ENCODE measurements at places on chromosomes 6 and 20.
A peak's percentile ranks its signal among the peaks of the same experiment; 100 is the strongest.

DNA sequence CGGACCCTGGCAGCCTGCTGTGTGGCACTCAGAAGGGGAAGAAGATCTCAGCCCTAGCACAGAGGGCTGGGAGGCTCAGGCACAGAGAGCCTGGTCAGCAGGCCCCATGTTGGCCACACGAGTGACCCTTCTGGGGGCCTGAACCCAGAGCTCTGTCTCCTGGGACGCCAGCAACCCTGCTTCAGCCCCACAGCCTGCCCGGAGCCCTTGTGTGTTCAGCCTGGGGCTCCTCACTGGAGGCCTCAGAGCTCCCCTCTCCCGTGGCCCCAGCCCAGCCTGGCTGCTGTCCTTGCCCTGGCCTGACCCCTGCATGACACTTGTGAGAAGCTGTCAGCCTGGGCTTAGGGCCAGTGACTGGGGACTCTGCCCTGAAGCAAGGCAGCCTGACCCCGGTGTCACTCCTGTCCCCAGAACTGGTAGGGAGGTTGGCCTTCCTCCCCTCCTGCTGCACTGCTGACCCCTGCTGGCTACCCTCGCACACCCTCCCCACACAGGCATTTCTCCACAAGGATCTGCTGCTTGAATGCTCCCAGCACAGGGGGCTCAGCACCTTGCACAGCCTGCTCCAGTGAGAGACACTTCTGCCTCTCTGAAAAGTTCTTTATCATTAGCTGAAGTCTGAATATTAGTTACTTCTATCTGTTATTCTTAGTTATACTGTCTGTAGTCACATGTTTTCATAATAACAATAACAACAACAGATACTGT lies 15.4 kb upstream of the IP6K3 start:
- peak; percentile 77 for DNase-seq

DNA sequence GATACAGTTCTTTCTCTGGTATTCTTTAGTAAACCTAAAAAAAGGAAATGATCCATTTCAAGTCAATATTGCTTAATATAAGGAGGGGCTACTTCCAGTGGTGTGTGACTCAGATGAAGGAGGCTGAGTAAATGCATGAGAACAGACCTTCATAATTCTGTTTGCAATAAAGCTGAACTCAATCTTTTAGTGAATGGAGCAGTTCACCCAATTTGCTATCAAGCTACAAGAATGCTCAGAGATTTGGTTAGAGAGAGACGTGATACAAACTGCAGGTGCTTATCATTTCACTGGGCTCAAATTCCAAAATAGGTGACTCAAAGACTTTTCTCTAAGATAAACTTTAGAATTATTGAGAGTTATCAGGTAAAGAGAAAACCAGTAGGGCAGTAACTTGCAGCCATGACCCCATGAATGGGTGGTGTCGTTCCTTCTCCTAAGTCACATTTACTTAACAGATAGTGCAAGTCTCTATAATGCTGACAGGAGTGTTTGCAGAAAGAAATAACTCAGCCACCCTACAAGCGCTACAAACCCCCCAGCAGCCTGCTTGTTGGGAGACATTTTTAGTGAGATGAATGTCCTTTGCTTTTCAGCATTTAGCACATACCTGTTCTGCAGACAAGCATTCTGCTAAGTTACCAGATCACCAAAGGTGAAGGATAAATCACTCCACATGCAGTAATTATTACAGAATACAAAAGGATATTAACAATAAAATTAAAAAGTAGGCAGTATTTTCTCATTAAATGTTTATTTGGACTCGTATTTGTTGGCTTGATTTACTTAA lies 16.4 kb upstream of the BLOC1S5 start:
- peak; percentile 37 for DNase-seq

DNA sequence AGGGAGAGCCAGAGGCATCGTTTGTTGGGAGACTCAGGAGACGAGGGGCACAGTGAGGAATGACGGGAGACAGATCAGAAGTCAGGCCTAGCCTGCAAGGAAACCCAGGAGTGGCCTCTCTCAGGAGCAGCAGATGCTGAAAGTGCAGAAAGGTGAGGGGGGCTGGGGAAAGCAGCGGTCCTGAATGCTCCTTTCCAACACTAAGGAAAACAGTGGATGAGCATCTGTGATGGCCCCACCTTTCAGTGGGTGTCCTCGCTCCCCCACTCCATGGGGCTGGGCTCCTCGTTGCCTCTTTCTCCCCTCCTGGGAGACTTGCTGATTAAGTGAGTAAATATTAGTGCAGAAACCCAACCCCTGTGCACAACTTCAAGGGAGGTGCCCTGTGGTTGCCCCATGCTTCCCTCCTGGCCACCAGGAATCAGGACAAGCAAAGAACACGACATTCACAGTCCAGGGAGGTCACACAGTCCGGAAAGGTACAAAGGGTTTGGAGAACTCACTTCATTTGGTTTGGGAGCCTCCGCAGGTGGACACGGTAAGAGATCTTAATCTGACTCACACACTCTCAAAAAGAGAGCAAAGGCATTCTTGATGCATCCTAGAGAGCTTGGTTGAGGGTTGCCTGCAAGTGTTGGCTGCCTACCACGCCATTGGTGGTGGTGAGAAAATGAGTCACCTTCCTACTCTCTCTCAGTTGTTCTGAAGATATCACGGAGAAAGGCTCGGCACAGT lies 9.7 kb upstream of the BPIFB1 start:
- DNase-seq = no peak

DNA sequence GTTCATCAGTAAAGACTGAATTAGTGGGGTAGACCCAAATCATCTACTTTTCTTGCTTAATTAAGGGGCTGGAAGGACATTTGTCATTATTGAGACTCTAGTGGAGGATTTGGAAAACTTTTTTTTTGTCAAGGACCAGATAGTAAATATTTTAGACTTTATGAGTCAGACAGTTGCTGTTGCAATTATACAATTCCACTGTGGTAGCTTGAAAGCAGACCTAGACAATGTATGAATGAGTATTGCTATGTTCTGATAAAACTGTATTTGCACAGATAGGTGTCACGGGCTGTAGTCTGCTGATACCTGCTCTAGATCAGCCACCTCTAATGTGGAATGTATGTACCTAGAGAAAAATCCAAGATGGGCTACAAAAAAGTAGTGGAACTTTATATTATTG lies 175.0 kb downstream of the CARMIL1 start:
- no peak for DNase-seq

GRCh38 chr6:105226598-105227294 lies 46.9 kb upstream of the POPDC3 start:
- DNase-seq = no peak

GRCh38 chr6:110033749-110034666 lies 55.9 kb downstream of the GPR6 start:
- DNase-seq = no peak

DNA sequence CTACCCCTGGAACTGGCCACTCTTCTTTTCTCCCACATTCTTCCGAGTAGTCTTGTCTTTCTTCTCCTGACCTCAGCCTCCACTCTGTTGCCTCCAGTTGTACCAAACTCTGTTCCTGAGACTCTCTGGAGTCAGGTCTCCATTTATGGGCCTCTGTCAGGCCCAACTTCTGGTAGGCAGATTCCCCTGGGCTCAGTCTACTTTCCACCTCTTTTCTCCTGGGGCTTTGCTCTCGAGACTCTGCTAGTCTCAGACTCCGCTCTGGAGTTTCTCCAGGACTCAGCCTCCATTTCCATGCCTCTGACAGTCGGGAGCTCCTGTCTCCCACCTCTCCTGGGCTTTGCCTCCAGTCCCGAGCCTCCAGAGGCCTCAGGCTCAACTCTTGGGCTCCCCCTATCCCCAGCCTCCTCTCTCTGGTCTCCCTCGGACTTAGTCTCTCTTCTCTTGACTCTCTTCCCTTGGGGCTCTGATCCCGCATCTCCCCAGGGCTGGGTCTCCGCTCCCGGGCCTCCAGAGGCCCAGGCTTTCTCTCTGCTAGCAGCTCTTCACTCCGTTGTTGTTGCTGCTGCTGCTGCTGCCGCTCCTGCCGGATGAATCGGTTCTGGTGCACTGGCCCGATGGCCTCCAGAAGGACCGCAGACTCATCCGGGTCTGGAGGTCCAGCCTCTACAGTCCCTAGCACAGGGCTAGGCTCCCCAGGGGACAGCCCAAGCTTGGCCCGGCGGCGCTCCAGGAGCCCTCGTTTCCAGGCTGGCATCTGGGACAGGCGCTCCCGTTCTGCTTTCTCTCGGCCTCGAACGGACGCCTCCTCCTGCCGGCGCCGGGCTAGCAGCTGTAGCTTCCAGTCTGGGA lies 1.1 kb downstream of the PPP1R18 start:
- peak; percentile 46 for DNase-seq

DNA sequence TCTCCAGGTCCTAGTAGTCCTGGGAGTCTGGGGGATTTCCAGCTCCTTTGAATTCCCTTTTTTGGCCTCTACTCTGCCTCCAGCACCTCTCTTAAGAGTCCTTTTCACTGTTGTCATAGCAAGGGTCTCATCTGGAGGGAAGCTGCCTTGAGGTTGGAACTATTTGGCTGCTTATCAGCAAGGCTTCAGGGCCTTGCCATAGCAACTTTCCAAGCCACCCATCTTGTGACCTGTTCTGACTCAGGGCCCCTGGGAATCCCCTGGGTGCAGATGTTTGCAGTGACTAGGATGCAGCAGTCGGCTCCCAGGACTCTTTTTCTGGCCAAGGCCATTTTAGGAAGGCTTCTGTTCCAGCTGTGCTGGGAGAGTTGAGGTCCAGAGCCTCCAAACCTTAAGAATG lies 12.4 kb downstream of the PKIG start:
- peak; percentile 85 for DNase-seq

- peak; percentile 30 for DNase-seq
Observed at GRCh38 chr6:28005152-28005890, 48.3 kb downstream of the OR2B6 start.

GRCh38 chr6:2158596-2159271 lies 86.7 kb downstream of the GMDS start:
- peak; percentile 39 for DNase-seq

GRCh38 chr6:75486850-75487518 lies 6.6 kb downstream of the FILIP1 start:
- no peak for DNase-seq

- peak; percentile 3 for DNase-seq
Observed at GRCh38 chr20:58173930-58174707, 54.3 kb downstream of the ANKRD60 start.

- DNase-seq = no peak
Observed at GRCh38 chr6:144969154-144969553, 684.0 kb downstream of the UTRN start.

DNA sequence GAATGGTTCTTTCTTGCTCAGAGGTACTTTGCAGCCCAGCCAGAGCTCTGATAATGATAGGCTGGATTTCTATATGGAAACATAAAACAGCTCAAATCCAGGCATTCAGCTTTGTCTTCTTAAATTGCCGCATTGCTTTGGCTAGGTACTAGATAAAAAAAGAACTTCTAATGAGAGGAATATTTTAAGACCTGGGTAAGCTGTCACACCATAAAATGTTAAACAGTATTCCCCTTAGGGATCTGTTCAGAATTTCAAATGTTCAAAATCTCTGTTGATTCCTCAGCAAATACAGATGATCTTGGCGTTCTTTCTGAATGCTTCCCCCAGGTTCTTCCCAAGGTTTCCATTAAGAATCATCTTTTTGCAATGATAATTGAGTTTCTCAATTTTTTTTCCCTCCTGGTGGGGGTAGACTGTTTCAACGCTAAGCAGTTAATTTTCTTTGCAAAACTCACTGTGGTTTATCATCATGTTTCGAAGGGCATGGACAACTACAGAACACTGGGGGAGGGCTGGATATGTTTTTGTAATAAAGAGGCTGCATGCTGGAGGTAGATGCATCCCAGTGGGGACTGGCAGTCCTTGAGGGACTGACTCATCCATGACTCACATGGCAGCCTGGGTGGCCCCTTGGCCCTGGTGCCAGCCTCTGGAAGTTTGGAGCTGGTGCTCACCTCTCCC lies 31.0 kb downstream of the TIAM2 start:
- DNase-seq = no peak

DNA sequence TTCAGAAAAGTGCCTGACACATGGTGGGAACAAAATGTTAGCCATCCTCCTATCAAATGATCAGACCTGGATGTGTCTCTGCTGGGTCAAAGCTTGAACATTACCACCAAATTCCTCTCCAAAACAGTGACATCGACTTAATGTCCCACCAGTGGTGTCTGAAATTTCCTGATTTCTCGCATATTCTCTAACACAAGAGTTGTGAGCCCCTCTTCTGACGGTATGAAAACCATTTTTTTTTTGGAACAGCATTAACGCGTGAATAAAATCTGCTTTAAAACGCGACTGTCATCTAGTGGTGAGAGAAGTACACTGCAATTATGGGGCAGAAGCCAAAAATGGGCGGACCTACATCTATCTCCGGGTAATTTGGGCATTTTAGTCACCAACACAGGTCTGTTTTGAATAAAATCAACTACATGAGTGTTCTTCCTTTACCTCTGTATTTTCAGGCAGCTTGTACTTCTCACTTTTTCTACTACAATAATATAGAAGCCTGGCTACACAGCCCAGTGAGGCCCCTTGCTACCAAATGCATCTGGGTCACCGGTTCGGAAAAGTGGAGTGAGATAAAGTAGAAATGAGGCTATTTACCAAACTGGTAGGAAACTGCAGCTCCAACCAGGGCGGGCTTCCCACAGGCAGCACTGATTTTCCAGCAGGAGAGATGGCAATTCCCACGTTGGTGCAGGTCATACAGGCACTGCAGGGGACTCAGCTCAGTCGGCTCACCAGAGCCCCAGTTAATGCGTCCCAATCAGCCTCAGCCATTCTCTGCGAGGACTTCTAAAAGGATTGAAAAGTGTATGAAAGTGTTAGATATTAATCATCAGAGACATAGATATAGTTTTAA lies 27.4 kb downstream of the MGME1 start:
- peak; percentile 81 for DNase-seq

GRCh38 chr6:152529369-152529768 lies 107.8 kb downstream of the SYNE1 start:
- DNase-seq = no peak

GRCh38 chr6:157585274-157586087 lies 204.5 kb downstream of the ZDHHC14 start:
- no peak for DNase-seq

Data from OCI-M1 (cell line).